ENCODE measurements at places on chromosomes 13 and 19.

GRCh38 chr13:52421216-52421615, 15.2 kb upstream of the THSD1 start:
- no peak for DNase-seq

- DNase-seq, result no peak
Observed at GRCh38 chr19:5285311-5285710, 55.3 kb downstream of the PTPRS start.

- DNase-seq, result no peak
Observed at GRCh38 chr13:26246154-26246553, 7.8 kb upstream of the CDK8 start.

GRCh38 chr19:13092158-13092543, 10.5 kb downstream of the LYL1 start:
- no peak for DNase-seq

DNA sequence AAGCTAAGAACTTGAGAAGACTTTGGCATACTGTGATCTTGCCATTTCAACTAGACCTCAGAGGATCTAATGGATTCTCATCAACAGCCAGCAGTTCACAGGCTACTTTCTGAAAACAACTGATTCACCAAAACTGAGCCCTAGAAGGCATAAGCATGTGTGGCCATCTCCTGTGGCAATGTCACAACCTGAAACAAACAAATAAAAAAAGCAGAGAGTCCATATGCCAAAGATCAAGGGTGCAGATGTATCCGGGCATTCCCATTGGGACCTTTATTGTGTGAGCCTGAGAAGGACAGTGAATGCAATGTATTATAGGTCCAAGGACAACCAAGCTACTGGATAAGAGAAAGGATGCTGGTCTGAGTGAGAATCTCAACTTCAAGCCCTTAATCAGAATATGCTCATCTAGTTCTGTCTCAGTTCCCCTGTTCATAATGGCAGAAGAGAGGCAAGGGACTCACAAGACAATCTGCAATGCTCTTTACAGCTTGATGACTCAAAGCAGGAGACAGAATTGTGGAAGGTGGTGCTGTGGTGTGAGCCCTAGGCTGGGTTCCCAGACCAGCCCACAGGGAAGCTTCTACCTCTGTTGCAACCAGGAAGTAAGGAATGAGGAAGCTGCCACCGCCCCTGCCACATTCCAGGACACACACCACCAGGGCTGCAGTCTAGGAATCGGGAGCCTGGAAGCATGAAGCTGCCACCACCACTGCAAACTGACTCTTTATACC, 133.7 kb downstream of the RAP2A start:
- DNase-seq, result no peak

GRCh38 chr13:114151031-114151430, 18.6 kb upstream of the RASA3 start:
- DNase-seq, result no peak

- DNase-seq, result no peak
Observed at GRCh38 chr13:20016649-20017364, 58.3 kb downstream of the ZMYM2 start.

DNA sequence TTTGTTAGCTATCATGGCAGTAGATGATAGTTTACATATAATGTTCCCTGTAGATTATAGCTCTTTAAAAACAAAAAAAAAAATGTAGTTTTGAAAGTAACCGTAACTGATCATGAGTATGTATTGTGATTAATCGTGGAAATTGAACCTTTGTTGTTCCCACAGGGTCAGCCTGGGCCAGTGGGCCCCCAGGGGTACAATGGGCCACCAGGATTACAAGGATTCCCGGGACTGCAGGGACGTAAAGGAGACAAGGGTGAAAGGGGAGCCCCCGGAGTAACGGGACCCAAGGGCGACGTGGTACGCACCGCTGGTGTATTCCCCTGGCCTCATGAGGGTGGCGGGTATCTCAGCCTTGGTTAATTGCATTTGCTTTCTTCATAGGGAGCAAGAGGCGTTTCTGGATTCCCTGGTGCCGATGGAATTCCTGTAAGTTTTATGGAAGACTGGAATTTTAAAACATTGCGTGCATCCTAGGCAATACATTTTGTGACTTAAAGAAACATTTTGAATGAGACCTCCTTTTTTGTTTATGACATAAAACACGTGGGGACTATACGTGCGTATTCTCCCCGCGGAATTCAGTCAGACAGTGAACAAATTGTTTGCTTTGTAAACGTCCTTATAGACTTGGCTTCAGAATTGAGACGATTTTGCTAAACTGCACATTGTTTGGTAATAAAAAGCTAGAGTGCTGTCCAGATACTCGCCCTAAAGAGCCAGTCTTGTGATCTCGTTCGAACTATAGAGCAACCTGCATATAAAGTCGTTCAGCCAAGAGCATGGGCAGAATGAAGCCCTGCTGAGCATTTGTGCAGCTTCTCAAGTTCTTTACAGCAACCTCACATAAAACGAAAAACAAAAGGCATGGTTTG, 117.7 kb downstream of the COL4A2 start:
- DNase-seq, result no peak

DNA sequence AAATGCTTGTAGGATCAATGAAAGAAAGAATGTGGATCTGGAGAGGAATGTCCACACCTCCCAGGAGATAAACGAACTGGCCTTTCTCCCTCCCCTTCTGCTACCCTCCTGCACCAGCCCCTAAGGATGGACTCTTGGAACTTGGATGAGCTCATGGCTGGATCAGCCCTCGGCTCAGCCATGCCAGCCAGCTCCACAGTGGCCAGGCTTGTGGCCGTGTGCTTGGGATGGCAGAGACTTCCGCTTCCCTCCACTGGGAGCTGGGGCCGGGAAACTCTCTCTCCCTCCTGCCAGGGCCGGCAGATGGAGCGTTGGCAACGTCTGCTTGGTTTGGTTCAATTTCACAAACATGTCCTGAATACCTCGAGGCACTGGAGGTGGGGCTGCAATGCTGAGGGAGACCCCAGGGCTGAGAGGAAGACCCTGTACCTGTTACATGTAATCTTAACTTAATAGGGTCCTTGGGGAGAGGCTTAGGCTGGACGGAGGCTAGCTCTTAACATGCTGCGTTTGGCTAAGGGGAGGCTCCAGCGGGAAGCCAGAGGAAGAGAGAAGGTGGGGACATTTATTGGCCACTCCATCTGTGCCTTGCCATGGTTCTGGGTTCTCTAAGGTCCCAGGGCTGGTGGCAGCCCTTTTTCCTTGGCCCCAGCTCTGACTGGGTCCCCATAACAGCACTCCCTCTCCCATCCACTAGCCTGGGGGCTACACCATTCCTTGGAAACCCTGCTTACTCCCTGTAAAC, 152.5 kb downstream of the IER2 start:
- DNase-seq, result no peak

DNA sequence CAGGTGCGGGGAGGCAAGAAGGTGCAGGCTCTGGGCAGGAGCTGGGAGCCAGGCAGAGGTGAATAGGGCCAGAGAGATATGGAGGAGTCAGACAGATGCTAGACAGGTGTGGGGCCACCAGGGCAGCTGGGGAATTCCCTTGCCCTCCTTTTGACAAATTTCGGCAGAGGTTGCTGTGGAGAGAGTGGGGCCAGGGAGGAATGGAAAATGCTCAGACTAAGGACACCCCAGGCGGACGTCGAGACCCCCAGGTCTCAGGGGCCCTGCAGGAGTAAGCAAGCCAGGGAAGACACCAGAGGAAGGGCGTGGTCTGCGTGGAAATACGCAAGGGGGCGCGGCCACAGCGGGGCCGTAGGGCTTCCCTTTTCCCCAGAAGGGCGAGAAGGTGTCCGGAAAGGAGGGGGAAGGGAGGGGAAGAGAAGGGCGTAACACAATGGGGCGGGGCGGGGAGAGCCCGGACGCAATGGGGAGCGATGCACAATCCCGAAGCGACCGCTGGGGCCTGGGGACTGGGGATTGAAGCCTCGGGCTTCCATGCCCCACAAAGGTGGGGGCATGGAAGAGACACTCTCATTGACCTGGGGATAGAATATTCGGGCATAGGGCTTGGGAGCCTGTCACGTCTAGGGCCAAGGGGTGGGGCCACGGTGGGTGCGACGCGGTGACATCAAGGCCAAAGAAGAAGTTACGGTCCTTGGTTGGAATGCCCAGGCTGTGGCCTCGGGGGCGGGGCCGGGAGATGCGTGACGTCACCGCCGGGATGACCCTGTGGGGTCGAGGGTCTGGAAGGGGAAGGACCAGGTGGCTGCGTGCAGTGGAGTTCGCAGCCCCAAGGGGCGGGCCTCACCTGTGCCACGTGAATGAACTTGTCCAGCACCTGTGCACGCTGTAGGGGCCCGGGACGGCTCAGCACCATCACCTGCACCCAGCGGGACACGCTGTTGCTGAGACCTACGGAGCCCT, 8.2 kb downstream of the RASGRP4 start:
- DNase-seq, result no peak

- no peak for DNase-seq
Observed at GRCh38 chr19:16896146-16897028, 7.6 kb downstream of the F2RL3 start.

DNA sequence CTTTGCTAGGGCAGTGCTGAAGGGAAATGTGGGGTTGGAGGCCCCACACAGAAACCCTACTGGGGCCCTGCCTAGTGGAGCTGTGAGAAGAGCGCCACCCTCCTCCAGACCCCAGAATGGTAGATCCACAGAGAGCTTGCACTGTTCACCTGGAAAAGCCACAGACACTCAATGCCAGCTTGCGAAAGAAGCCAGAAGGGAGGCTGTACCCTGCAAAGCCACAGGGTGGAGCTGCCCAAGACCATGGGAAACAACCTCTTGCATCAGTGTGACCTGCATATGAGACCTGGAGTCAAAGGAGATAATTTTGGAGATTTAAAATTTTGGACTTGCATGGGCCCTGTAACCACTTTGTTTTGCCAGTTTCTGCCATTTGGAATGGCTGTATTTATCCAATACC, 615.4 kb upstream of the MIR17HG start:
- DNase-seq, result no peak

GRCh38 chr13:28041031-28041461, 52.6 kb upstream of the URAD start:
- no peak for DNase-seq

GRCh38 chr19:35164418-35164817, 9.9 kb downstream of the FXYD5 start:
- DNase-seq, result no peak

DNA sequence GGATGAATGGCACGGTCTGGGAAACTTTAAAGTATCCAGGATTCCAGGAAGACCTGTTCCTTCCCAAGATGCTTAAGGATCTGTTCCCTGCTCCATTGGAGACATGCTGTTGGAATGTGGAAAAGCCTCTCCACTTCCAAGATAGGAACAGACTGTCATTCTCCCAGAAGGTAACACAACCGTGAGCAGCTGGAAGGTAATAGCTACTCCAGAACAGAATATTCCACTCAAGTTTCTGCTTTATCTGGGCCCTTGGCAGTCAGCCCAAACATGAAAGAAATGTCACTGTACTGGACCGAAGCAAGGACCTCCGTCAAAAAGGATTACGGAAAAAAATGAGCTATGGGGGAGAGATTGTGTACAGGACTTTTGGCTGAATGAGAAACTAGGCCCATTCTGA, 420.9 kb upstream of the NBEA start:
- DNase-seq, result no peak

DNA sequence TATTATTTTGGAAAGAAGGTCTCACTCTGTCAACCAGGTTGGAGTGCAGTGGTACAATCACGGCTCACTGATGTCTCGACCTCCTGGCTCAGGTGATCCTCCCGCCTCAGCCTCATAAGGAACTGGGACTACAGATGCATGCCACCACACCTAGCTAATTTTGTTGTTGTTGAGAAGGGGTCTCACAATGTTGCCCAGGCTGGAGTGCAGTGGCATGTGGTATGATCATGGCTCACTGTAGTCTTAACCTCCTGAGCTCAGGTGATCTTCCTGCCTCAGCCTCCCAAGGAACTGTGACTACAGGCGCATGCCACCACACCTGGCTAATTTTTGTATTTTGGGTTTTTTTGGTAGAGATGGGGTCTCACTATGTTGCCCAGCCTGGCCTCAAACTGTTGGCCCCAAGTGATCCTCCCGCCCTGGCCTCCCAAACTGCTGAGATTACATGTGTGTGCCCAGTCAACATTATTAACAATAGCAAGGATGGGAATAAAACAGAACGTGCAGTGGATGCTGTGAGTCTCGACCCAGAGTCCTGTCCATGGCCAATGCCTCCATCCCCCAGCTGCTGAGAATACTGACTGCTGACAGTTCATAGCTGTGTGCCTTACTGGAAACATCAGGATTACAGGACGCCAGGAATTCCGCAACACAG, 5.4 kb upstream of the MBD3L3 start:
- DNase-seq, result no peak

DNA sequence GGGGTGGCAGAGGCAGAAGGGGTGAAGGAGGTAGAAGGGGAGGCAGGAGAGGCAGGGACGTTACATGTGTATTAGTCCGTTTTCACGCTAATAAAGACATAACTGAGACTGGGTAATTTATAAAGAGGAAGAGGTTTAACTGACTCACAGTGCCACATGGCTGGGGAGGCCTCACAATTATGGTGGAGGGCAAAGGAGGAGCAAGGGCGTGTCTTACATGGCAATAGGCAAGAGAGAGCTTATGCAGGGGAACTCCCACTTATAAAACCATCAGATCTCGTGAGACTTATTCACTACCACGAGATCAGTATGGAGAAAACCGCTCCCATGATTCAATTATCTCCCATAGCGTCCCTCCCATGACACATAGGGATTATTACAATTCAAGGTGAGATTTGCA, 19.0 kb upstream of the ACOD1 start:
- DNase-seq, result no peak

DNA sequence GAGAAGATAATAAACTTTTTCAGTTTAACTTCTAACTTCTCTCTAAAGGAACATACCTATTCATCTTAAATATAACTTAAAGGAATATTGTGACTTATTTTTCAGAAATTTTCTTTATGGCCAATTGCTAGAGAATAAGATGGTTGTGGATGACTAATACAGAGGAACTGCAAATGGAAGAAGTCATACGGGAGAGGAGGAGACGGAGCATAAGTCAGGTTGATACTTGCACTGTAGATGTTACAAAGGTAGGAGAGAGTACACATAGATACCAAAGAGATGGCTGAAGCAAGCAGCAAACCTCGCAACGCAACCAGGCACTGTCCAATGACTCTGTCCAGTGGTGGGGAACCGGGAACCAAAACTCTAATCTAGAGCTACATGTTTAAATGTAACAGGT, 963.4 kb downstream of the PCDH9 start:
- DNase-seq, result no peak

- no peak for DNase-seq
Observed at GRCh38 chr19:42090672-42091071, 14.7 kb downstream of the ZNF574 start.

DNA sequence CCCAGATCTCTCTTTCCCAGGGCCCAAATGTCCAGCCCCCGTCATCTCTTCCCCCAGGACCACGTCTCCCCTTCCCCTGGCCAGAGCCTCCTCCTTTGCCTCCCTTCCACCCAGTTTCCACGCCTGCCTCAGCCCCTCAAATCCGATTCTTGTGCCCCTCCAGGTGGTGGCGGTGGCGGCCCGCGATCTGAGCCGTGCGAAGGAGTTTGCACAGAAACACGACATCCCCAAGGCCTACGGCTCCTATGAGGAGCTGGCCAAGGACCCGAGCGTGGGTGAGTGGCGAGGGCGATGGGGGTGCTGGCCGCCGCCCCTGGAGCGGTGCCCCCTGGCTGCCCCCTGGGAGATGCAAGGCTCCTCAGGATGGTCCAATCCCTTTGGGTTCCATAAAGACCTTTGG, 1.3 kb downstream of the DHDH start:
- DNase-seq, result no peak

GRCh38 chr19:33256261-33256660, 30.6 kb upstream of the SLC7A10 start:
- no peak for DNase-seq

GRCh38 chr13:64202517-64202916, 2786.9 kb upstream of the PCDH20 start:
- DNase-seq, result no peak

Data from NT2/D1 (cell line).